Spleen (tissue), 13 donors: ENCODE measurements at places on chromosomes 16 and 17.

DNA sequence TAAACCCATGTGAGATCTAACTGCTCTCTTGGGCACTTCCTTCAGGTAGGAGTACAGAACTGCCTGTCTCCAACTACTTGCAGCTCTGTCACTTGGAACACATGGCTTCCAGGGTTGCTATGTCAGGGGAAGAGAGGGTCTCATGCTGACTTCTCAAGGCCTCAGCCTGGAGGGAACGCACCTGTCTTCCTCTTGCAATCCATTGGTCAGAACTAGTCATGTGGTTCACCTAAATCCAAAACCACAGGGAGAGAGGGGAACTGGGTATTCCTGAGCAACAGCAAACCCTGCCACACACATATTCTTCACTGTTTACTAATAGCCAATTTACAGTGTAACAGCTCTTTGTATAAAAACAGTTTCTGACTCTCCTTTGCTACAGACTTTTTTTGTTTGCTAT lies 206.1 kb downstream of the KCNJ2 start:
- no peak for DNase-seq

DNA sequence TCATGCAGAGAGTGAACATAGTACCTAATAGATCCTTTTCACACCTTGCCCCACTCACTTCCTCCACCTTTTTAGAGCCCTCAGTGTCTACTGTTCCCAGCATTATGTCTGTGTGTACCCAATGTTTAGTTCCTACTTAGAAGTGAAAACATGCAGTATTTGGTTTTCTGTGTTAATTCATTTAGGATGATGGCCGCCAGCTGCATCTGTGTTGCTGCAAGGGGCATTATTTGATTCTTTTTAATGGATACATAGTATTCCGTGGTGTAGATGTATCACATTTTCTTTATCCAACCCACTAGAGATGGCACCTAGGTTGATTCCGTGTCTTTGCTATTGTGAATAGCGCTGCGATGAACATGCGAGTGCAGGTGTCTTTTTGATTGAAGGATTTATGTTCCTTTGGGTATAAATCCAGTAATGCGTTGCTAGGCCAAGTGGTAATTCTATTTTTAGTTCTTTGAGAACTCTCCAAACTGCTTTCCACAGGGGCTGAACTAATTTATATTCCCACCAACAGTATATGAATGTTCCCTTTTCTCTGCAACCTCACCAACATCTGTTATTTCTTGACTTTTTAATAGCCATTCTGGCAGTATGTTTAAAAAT lies 47.1 kb downstream of the HLF start:
- no peak for DNase-seq

- DNase-seq, result peak; percentile 94
These were observed 4.5 kb upstream of the HSD17B1 start for GRCh38 chr17:42548070-42548837.

DNA sequence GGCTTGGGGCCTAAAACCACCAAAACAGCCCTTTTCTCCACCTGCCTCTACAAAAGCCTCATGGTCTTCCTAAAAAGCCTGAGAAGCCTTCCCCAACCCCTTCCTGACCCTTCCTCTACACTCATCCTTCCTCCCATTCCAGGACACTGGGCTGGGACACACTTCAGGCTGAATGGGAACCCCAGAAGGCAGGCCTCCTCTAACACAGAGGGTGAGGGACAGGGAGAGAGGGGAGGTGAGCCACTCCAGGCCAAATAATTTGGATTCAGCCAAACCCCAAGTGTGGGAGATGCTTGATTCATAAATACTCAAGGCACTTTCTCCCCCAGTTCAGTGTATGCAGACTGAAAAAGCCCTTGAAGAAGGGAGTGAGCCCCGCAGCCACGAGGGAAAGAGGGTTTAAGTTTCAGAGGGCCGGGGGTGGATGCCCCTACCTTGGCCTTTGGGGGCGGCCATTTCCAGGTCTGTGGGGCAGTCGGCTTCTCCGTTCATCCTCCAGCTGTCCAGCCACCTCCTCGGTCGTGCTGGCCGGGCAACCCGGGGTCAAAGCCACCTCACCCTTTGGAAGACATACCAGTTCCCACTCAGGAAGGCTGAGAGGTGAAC lies 1.6 kb downstream of the UBTF start:
- DNase-seq, result peak; percentile 89

- DNase-seq, result no peak
These were observed 37.6 kb downstream of the FTO start for GRCh38 chr16:53741546-53741945.

- DNase-seq, result peak; percentile 62
These were observed 54.6 kb upstream of the DOC2B start for GRCh38 chr17:235831-236640.

GRCh38 chr16:1174477-1175357 lies 21.8 kb downstream of the CACNA1H start:
- no peak for DNase-seq

- DNase-seq, result peak; percentile 86
These were observed 20.8 kb downstream of the NPRL3 start for GRCh38 chr16:117379-118365.

- no peak for DNase-seq
These were observed 117.9 kb upstream of the AXIN2 start for GRCh38 chr17:65679165-65679845.

DNA sequence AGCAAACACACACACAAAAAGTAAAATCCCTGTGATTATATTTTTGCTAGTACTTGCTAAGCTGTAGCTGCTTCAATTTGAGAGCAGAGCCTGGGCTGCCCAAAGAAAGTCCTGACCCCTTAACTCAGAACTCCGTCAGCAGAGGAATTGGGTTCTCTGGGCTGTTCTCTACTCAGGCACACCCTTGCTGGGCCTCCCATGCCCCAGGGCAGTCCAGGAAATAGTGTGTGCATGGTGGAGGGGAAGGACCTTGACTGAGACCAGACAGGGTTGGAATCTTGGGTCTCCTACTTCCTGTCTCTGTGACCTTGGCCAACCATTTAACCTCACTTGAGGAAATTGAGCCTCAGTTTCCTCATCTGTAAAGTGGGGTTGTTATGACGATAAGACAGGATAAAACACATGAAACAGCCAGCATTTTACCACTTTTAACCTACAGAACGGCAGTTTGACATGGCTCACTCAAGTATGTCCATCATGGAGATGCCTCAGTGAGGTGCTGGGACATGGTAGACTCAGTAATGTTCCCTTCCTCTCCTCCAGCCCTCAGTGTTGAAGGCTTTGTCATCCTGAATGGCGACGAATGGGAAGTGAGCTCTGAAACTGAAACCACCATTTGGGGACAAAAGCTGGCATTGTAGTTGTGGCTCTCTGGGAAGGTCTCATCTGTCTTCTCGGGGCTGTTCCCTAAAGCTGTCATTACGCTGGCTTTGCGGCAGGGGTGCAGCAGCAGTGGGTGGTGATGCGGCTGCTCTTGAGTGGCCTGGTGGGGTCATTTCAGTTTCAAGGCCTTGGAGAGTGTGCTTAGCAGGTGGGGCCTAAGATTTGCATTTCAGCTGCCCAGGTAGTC lies 74.9 kb downstream of the CMIP start:
- peak; percentile 48 for DNase-seq

DNA sequence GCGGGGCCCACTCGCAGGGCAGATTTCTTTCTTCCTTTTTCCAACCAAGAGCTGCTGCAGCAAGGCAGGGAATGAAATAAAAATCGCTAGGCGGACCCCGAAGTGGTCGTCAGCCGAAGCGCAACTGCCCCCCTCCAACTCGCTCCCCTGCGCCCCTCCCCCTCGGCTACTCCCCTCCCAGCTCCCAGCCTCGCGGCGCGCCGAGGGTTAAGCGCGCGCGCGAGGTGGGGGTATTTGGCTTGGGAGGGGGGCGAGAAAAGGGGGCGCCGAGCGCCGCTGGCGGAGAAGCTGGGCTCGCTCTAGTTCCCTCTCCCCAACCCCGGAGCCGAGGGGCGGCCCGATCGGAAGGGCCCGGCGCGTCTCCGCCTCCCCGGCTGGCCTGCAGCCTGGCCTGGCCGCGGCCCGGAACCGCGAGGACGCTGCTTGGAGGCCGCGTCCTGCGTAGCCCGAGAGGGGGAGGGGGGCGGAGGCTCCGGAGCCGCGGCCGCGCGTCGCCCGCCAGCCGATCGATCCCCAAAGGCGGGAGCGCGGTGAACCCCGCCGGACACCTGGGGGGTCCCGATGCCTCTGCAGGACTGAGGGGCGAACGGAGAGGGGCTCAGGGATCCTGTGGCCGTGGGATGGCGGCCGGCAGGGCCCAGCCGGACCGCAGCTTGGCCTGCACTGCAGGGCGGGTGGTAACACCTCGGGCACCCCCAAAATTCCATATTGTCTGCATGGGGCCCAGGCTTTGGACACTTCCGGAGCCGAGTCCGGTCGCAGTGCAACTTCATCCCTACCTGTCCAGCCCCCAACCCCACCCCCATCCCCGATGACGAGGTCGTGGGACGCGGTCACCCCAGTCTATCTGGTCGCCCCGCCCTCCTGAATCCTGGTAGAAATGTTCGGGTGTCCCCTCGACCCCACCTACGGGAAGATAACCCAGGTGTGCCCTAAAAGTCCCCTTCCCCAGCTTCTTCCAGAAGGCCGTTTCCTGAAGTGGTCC lies 4.9 kb upstream of the CBX4 start:
- peak; percentile 86 for DNase-seq

DNA sequence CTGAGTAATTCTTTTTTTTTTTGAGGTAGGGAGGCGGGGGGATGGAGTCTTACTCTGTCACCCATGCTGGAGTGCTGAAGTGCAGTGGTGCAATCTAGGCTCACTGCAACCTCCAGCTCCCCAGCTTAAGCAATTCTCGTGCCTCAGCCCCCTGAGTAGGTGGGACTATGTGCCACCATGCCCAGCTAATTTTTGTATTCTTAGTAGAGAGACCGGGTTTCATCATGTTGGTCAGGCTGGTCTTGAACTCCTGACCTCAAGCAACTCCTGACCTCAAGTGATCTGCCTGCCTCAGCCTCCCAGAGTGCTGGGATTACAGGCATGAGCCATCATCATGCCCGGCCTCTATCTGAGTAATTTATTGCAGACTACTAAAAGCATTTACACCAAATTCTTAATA lies 19.4 kb downstream of the KPNB1 start:
- no peak for DNase-seq

DNA sequence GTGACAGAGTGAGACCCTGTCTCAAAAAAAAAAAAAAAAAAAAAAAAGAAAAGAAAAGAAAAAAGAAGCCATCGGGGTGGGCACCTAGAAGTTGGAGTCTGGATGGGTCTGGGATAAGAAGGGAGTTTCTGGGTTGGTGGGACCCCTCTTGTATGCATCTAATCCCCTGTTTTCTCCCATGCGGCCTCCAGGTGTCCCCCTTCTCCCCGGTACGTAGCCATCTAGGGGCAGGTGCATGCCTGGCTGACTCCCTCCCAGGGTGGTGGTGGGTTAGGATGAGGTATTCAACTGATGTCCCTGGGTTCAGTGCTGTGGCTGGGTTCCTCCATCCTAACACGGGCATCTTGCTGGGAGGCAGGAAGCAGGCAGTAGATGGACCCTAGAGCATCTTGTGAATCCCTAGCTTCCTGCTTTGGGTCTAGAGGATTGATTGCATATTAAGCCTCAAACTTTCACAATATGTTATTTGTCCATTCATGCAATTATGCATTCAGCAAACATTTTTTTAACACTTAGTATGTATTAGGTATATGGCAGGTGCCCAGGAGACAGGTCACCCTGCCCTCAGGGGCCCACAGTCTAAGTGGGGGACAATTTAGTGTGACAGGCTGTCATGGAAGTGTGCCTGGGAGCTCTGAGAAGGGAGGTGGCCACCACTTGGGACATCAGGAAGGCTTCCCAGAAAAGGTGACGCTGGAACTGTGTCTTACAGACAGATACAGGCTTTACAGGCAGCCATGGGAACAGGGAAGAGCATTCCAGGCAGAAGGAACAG lies 13.1 kb downstream of the FMNL1 start:
- peak; percentile 78 for DNase-seq

- DNase-seq, result no peak
These were observed 39.4 kb upstream of the ACSF3 start for GRCh38 chr16:89054261-89054661.

DNA sequence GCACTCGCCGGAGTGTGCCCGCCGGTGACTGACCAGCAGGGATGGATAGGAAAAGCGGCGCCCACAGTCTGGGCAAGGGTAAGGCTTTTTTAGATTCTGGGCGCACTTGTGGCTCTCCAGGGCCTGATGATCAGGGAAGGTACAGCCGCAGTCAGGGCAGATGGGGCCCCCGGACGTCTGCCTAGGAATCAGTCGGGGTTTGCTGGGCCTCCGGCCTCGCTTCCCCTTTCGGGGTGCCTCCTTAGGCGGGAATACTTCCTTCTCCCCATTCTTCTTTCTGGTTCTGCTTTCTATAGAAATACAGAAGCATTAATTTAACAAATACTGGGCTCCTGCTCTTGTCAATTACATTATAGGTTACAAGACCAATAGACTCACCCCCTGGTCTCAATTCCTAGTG lies 5.0 kb downstream of the ZNF689 start:
- peak; percentile 47 for DNase-seq

DNA sequence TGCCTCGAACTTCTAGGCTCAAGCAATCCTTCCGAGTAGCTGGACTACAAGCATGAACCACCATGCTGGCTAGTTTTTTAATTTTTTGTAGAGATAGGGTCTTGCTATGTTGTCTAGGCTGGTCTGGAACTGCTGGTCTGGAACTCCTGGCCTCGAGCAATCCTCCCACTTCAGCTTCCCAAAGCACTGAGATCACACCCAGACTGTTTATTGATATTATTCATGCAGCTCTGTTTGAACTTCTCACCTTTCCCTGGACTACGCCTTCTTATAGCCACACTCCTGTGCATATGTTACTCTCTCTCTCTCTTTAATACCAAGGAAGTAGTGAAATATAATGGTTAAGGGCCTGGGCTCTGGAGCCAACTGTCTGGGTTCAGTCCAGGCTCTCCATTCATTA lies 4.6 kb downstream of the COG7 start:
- DNase-seq, result no peak

- no peak for DNase-seq
These were observed 20.6 kb downstream of the MAP2K4 start for GRCh38 chr17:12041312-12041711.

GRCh38 chr16:53913920-53914319 lies 210.0 kb downstream of the FTO start:
- no peak for DNase-seq

DNA sequence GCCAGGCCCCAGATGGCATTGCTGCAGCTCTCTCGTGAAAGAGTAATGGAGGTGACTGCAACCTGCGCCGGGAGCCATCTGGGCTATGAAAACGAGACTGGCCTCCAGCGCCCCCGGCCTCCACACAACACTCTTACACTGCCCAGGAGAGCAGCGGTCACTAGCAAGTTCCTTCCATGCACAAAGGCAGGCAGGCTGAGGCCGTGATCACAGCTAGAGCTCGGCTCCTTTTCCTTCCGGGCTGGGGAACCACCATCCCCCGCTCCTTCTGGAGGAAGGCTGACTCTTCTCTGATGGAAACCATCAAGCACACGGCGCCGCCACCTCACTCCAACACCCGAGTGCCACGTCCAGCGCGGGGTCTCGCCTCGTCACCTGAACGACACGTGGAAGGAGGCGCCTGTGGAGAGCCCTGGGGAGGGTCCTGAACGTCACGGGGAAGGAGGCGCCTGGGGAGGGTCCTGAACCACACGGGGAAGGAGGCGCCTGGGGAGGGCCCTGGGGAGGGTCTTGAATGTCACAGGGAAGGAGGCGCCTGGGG lies 61.9 kb downstream of the KLHDC4 start:
- no peak for DNase-seq

GRCh38 chr17:4973256-4974114 lies 5.9 kb upstream of the SPAG7 start:
- DNase-seq, result no peak

GRCh38 chr17:29694918-29695563 lies 72.3 kb upstream of the CORO6 start:
- no peak for DNase-seq

GRCh38 chr17:31511195-31511578 lies 119.7 kb downstream of the RAB11FIP4 start:
- peak; percentile 70 for DNase-seq
